ENCODE measurements at places on chromosomes 6 and 20. TPM values are rescaled to one million over a fixed set of nuclear protein-coding genes. Genes with fewer than 3 reads are reported as not detected.
A peak's percentile ranks its signal among the peaks of the same experiment; 100 is the strongest.

TRIM31 gene
- 0.19 TPM for total RNA-seq

DNA sequence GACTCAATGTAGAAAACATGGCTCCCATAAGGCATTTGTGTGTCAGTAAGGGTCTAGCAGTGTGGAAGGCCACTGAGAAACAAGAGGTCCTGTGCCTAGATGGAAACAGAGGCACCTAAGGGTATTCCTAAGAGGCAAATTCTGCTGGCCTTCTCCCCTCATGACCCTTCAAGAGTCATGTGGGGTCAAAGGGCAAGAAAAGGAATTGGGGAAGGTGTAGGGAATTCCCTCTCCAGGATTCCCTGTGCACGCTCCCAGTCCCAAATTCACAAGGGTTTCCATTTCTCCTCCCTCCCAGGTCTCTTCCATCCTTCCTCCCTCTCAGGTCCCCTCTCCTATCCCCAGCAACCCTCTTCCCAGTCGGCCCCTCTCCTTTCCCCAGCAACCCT, 568 bp downstream of the AGPAT1 start:
- peaks cover 46% of the 10 kb centered on the region for H3K4me1 ChIP-seq
- H3K27me3 ChIP-seq: no peaks in the 10 kb centered on the region
- H3K27ac ChIP-seq: peak overlapping the region; percentile 98
- no peak for DNase-seq

GRCh38 chr6:97411610-97412009, 128.6 kb upstream of the MMS22L start:
- no peak overlapping the region for H3K4me3 ChIP-seq
- no peak overlapping the region for H3K27ac ChIP-seq
- H3K4me1 ChIP-seq: no peaks in the 10 kb centered on the region
- peaks cover 3% of the 10 kb centered on the region for H3K27me3 ChIP-seq
- no peak for DNase-seq

GRCh38 chr6:45801471-45802289, 214.0 kb downstream of the CLIC5 start:
- H3K4me3 ChIP-seq: no peak overlapping the region
- no peak overlapping the region for H3K27ac ChIP-seq
- no peaks in the 10 kb centered on the region for H3K4me1 ChIP-seq
- no peaks in the 10 kb centered on the region for H3K36me3 ChIP-seq
- DNase-seq: no peak

MYO6 gene
- 15.6 TPM for total RNA-seq

DNA sequence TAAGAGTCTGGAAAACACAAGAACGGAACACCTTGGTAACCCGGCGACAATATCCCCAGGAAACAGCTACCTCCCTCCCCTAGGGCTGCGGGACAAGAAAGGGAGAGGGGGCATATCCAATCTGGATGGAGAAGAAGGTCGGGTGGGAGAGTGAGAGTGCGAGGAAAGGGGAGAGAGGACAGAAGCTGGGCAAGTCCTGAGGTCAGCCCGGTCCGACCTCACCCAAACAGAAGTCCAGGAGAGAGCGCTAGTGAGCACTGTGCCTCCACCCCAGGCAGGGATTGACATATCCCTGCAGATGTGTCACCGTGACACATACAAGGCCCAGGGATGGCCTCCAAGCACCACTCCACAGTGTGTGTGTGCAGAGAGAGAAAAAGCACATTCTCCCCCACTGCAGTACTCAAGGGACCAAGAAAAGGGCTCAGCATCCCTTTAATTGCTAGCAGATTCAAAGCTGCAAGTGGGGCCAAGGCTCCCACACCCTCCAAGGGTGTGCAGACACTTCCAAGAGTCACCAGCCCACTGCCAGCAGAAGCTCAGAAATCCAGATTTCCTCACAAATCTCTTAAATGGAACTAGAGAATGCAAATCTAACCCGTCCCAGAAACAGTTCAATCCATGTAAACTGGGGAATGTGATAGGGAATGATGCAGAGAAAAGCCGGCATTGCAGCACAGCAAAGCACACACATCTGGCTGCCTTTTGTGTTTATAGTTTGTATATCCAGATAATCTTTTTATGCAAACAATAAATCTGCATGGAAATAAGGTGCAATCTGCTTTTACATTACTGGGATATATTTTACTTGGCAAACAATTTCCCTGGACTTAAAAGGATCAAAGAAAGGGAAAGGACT, 3.1 kb downstream of the PXDC1 start:
- no peak overlapping the region for H3K4me3 ChIP-seq
- peaks cover 19% of the 10 kb centered on the region for H3K4me1 ChIP-seq
- DNase-seq: peak; percentile 85
- no peak overlapping the region for H3K27ac ChIP-seq
- no peaks in the 10 kb centered on the region for H3K36me3 ChIP-seq

PNPLA1 gene
- 0.11 TPM for total RNA-seq

C6orf132 gene
- 2.6 TPM for total RNA-seq

PSMB8 gene
- 88.2 TPM for total RNA-seq

DNA sequence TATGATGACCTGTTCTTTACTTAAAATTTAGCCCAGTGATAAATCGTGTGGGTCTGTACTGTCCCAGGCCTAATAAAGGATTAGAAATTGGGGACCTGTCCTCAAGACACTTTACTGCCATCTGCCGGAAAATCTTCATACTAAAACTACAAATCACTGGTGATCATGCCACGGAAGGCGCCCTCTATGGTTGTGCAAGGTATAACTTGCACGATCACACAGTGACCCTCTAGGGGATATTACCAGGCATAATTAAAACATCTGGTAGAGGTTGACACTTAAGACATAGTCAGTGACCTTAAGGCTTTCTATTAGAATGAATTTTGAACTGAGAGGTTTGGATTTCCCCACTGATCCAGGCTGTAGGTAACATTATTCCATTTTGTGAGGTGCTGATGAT, 172.6 kb downstream of the BMP2 start:
- no peaks in the 10 kb centered on the region for H3K36me3 ChIP-seq
- no peaks in the 10 kb centered on the region for H3K27me3 ChIP-seq
- DNase-seq: no peak
- H3K27ac ChIP-seq: no peak overlapping the region
- H3K4me3 ChIP-seq: no peak overlapping the region

KHDC1L gene
- not detected for total RNA-seq

- no peaks in the 10 kb centered on the region for H3K36me3 ChIP-seq
- no peak overlapping the region for H3K4me3 ChIP-seq
- no peaks in the 10 kb centered on the region for H3K27me3 ChIP-seq
- no peak for DNase-seq
These were observed 59.8 kb upstream of the SIRPA start for GRCh38 chr20:1835186-1836035.

NCR2 gene
- not detected for total RNA-seq

PTCRA gene
- not detected for total RNA-seq

CCN6 gene
- total RNA-seq: not detected

GRCh38 chr20:48791014-48791413, 36.8 kb downstream of the PREX1 start:
- no peak overlapping the region for H3K4me3 ChIP-seq
- DNase-seq: no peak
- peaks cover 6% of the 10 kb centered on the region for H3K4me1 ChIP-seq
- no peaks in the 10 kb centered on the region for H3K27me3 ChIP-seq
- H3K36me3 ChIP-seq: no peaks in the 10 kb centered on the region
- H3K27ac ChIP-seq: no peak overlapping the region

BACH2 gene
- 1.5 TPM for total RNA-seq

DNA sequence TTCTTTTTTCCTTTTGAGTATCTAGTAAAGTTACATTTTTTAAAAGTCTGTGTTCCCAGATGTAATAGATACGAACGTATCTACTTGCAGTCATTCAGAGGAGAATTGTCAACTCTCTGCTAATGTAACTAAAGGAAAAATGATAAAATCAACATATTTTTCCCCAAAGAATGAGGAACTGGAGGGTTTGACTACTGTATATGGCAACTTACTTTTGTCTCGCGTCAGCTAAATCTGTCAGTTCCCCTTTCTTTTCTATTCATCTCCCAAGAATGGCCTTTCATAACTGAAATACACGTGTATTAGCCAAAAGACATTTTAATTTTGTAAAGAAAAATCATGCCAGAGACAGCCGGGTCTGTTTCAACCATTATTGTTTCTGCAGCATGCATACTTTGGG, 5.4 kb downstream of the EYA2 start:
- no peaks in the 10 kb centered on the region for H3K4me1 ChIP-seq
- no peak overlapping the region for H3K4me3 ChIP-seq
- no peak for DNase-seq
- peaks cover 6% of the 10 kb centered on the region for H3K27me3 ChIP-seq
- no peaks in the 10 kb centered on the region for H3K36me3 ChIP-seq
- no peak overlapping the region for H3K27ac ChIP-seq

DNA sequence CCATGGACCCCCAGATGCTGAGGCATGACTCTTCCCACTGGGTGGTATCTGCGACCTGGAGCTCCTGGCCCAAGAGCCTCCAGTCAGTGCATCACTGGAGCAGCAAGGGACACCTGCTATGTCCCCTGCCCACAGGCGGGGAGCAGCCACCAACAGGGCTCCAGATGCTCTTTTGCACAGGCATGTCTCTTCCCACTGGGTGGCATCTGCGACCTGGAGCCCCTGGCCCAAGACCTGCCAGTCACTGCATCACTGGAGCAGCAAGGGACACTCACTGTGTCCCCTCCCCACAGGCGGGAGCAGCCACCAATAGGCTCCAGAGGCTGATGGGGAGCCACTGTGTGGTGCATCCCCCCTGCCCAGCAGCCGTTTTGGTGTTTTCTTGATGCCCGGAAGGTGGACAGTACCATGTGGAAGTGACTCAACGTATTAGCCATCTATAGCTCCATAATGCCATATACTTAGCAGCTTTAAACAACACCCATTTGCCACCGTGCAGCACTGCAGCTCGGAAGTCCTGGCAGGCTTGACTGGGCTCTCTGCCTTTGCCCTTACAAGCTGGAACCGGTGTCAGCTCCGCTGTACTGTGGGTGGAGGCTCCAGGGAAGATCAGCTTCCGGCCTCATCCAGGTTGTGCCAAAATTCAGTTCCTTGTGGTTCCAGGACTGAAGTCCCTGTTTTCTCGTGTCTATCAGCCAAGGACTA, 124.9 kb upstream of the CST7 start:
- H3K4me3 ChIP-seq: no peak overlapping the region
- H3K4me1 ChIP-seq: no peaks in the 10 kb centered on the region

- no peaks in the 10 kb centered on the region for H3K36me3 ChIP-seq
- no peaks in the 10 kb centered on the region for H3K4me1 ChIP-seq
- DNase-seq: no peak
- no peak overlapping the region for H3K27ac ChIP-seq
- H3K27me3 ChIP-seq: no peaks in the 10 kb centered on the region
These were observed 149.2 kb downstream of the RNASET2 start for GRCh38 chr6:166806962-166807757.

- H3K27me3 ChIP-seq: no peaks in the 10 kb centered on the region
- no peak overlapping the region for H3K27ac ChIP-seq
- H3K36me3 ChIP-seq: no peaks in the 10 kb centered on the region
- H3K4me1 ChIP-seq: no peaks in the 10 kb centered on the region
- no peak overlapping the region for H3K4me3 ChIP-seq
These were observed 577.8 kb downstream of the PKHD1 start for GRCh38 chr6:51509597-51509996.

All from adrenal gland (tissue), 19 donors.